ENCODE measurements at places on chromosomes 11 and 22.

GRCh38 chr11:125517116-125517770 lies 21.2 kb upstream of the FEZ1 start:
- DNase-seq, result no peak

GRCh38 chr11:73404048-73404447 lies 27.8 kb downstream of the RELT start:
- DNase-seq, result no peak

GRCh38 chr22:24822471-24822870 lies 16.5 kb downstream of the SGSM1 start:
- no peak for DNase-seq

DNA sequence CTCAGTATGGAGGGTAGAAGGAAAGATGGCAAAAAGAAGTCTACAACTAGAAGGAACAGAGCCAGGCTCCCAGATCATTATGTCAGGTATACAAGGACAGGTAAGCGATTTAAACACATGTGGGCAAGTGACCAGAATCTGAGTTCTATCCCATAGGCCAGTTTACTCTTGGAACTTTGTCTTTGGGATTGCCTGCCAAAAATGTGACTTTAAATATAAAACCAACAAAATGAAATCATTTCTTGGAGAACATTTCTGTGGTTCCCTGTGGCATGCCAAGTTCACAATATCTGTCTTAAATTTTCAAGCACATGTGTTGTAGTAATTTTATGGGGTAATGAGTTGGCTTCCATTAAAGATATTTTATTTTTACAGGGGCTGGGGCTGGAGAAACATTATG lies 141.0 kb downstream of the SLC17A6 start:
- no peak for DNase-seq

GRCh38 chr11:28842716-28843115 lies 734.5 kb downstream of the METTL15 start:
- DNase-seq, result no peak

- DNase-seq, result no peak
These were observed 68.5 kb downstream of the ARFGAP2 start for GRCh38 chr11:47108214-47108613.

DNA sequence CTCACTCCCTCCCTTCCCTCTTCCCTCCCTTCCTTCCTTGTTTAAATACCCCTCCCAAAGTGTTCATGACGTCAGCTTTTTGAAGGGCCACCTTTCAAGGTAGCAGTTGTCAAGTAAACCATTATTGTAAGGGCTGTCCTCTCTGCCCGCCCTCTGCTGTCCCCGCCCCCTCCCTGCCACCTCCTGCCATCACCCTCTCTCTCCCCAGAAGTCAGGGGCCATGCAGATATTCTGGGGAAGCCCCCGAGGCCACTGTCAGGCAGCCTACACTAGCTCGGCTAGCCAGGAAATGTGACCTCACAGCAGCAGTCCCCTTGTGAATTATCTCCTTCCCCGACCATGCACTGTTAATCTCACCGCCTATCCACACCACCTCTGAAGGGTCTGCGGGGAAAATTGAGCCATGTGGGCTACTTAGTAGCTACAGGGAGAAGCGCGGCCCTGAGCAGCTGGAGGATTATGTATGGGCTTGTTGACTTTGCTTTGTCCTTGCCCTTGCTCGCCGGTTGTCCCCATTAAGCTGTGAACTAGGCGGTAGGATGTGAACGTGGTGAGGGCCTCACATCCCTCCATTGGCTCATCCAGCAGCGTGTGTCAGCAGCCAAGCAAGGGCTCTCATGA lies 42.1 kb upstream of the ATXN10 start:
- DNase-seq, result no peak

- DNase-seq, result no peak
These were observed 84.6 kb upstream of the NAV2 start for GRCh38 chr11:19628018-19628417.

DNA sequence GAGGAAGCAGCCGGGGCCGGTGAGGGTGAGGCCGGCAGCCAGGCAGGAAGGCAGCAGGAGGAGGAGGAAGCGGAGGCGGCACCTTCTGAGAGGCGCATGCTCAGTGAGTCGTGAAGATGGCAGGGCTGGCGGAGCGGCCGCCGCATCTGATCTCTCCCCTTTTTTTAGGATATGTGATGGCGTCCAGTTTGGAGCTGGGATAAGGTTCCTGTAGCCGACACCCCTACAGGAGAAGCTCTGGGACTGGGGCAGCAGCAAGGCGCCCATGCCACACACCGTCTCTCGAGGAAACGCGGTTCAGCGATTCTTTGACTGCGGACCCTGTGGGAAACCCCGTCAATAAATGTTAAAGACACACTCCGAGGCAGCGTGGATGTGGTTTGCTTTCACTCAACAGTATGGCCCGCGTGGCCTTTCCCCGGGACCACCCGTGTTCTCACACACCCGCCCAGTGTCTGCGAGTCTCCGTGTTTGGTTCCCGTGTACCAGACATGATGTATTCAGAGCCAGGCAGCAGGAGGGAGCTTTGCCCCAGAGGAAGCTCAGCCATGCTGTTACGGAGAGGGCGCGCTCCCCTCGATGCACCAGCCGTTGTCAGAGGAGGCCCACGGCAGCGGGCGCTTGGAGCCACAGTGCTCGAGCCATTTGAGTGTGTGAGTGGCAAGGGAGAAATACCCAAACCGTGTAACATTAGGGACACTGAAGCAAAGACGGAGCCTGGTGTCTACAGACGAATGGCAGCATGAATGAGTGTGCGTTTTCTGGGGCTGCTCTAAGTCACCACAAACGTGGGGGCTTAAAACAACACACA lies 27.7 kb upstream of the PARVB start:
- DNase-seq, result peak; percentile 47

DNA sequence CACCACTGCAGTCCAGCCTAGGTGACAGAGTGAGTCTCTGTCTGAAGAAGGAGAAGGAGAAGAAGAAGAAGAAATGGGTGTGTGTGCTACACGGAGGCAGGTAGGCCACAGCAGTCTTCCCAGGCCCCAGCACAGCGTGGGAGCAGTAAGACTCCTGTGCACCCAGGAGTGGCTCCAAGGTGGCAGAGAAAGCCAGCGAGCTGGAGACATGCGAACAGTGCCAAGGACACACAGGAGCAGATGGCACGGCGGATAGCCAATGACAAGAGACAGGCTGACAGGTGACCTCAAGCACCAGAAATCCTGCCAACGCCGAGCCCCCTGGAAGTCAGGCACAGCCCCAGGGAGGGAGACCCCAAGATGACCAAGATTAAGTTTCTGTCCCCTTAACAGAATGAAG lies 9.0 kb upstream of the SCGB1A1 start:
- DNase-seq, result no peak

DNA sequence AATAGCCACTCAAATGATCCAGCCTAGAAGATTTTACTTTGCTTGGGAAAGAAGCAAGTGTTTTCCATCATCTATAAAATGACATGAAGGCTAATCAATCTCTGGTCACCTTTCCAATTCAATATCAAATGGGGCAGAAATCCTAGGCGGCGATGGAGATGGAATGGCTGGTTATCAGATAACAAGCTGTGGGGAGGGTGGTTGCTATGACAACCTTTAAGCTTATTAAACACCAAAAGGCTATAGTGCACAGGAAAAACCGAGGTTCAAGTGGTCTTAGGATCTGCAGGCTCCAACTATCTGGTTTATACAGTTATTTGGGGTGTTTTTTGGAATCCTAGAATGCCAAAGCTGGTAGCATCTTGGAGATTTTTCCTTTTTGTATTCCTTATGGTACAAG lies 13.9 kb upstream of the BSX start:
- no peak for DNase-seq

DNA sequence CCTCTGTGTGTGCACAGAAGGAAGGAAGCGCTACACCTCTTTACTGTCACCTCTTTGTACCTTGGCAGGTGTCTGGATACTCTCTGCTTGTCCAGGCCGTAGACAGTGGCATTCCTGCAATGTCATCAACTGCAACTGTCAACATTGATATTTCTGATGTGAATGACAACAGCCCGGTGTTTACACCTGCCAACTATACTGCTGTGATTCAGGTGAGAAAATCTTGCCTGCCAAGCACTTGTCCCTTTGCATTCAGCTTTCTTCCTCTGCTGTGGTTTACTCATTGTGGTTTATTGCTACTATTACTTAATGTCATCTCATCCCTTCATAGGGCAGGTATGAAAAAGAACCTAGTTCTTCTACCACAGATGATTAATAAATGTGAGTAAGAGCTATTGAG lies 131.9 kb upstream of the MTNR1B start:
- no peak for DNase-seq

DNA sequence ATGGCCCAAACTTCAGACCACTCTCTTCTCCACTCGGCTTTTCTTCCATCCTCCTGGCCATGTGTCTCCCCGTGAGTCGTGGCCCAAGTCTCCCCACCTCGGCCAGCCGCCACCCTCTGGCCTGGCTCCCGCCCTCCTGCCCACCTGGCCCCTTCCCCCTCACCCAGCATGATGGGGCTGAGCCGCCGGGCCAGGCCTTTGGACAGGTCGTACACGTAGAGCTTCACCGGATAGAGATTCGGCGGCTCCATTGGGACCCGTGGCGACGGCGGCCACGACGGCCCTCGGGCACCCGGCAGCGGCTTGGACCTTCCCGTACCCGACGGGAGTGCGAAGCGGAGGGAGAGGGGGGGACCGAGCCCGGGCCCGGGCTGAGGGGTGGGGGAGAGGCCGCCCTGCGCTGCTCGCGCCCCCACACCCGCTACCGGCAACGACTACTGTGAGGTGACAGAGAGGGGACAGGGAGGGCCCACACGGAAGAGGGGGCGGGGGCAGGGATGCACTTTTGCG lies at the start of gene DESI1:
Gene DESI1 (minus strand): TSS at position 455 of the 510 bp plus-strand sequence. CDS start 204 bp downstream, at position 251.
- no peak for DNase-seq

DNA sequence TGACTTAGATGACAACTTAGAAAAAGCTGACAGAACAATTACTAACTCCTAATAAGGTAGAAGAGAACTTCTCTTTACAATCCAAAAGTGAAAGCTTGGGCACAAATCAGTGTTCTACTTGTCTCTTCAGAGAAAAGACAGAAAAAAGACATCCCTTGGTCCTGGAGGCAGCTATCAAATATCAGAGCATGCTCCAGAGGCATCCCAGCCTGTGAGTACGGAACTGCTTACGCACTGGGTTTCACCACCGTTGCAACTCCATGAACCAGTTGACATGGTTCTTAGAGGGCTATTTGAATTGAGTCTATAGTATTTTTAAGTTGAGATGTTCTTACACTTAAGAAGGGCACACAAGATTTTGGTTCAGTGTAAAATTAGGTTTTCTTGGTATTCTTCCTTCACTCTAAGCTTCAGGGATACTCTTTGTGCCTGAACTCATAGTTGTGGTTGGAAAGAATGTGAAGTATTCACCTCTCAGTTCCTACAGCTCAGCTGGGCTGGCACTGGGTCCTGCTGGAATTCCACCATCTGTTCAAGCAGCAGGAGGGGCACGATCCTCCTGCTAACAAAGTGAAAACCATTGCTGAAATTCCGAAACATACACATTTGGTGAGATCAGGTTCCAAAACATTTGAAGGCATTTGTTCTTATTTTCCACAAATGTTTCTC lies 6.3 kb downstream of the AKIP1 start:
- no peak for DNase-seq

- DNase-seq, result no peak
These were observed 4.6 kb downstream of the ETS1 start for GRCh38 chr11:128582496-128583366.

DNA sequence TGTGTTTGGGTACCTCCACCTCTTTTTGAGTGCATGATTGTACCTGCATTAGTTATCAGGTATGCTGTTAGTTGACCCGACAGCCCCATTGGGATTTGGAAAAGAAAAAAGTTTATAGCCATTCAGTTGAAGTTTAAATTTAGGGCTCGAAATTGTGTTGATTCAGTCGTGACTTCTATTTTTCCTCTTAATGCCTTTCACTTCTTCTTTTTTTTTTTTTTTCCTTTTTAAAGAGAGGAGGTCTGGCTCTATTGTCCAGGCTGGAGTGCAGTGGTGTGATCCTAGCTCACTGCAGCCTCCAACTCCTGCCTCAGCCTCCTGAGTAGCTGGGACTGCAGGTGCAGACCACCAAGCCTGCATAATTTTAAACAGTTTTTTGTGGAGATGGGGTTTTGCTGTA lies 2.3 kb downstream of the STT3A start:
- no peak for DNase-seq

DNA sequence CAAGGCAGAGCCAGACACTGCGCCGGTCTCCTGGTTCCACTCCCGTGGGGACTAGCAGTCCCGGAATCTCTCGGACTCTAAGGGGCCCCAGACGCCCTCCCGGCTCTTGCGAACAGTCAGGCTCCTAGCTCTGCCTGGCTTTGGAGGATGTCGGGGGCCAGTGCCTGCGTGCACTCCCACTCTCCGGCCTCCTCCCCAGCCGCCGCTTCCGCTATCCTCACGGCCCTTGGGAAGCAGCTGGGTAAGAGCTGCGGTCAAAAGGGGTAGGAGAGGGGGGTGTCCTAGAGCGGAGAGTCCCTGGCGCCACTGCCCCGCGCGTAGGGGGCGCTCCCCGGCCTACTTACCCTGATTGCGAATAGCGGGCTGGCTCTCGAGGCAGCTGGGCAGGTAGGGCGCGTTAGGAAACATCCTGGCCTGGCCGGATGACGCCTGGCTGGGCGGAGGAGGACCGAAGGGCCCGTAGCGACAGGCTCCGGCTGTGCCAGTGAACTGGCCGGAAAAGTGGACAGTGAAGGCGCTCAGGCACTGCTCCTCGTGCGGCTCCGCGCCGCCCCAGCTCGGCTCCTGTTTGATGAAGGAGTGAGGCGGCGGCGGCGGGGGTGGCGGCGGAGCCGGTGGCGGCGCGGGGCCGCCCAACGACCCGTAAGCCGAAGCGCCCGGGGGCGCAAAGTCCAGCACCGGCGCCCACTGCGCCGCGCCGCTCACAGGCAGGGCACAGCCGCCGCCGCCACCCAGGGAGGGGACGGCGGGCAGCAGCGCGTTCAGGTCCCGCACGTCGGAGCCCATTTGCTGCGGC lies 785 bp downstream of the WT1 start:
- DNase-seq, result no peak

DNA sequence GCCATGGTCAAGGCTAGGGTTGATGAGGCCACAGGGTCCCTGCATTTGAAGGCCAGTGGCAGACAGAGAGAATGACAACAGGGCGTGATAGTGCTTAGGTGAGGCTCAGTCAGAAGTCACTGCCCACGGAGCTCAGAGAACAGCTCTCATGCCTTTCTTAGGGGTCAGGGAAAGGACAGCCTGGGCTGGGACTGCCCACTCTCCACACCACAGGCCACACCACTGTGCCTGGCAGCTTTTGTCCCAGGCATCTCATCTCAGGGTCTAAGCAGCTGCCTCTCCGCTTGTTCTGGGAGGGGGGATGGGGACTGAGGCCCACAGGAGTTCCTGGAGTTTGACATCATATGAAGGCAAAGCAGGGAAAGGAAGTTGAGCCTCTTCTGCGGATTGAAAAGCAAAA lies 150.2 kb upstream of the B3GAT1 start:
- no peak for DNase-seq
